CD8-positive, alpha-beta memory T cell (primary cell): ENCODE measurements at places on chromosomes 5 and 9. TPM values are rescaled to one million over a fixed set of nuclear protein-coding genes. Genes with fewer than 3 reads are reported as not detected.

GRCh38 chr9:69324549-69325401, at the start of gene ENTREP1:
Gene ENTREP1, plus strand, starts transcription at chr9:69325215. Its CDS starts 95 bp downstream, at chr9:69325310.
- DNase-seq: no peak

DNA sequence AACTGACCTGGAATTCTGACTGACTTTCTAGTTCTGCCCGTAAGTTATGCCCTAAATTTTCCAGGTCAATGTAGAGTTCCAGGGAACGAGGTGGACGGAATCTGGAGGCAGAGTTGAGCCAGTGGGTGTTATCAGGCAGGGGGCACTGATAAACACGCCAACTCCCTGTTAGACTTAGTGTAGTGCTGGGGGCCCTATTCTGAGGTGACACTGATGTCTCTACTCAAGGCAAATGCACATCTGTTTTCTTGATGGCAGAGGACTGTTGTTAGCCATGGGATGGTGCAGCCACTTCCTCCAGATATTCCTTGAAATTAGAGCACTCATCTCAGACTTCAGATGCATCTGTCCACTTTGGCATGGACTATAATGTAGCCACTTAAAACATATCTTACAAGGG, 83.5 kb downstream of the C9orf152 start:
- DNase-seq: no peak

DNA sequence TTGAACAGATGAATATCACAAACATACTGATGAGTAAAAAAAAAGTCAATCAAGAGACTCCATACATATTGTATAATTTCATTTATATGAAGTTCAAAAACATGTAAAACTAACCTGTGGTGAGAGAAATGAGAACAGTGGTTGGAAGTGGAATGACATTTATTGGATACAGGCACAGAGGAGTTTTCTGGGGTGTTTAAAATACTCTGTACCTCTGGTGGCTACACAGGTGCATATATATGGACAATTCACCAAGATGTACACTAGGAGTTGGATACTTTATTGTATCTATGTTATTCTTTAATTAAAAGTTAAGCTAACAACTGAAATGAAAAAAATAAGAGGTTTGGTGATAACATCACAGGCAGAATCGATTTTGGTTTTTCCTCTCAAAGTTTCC, 14.1 kb downstream of the FOXD1 start:
- DNase-seq: no peak

GRCh38 chr9:114224247-114224610, 68.9 kb downstream of the COL27A1 start:
- no peak for DNase-seq

DNA sequence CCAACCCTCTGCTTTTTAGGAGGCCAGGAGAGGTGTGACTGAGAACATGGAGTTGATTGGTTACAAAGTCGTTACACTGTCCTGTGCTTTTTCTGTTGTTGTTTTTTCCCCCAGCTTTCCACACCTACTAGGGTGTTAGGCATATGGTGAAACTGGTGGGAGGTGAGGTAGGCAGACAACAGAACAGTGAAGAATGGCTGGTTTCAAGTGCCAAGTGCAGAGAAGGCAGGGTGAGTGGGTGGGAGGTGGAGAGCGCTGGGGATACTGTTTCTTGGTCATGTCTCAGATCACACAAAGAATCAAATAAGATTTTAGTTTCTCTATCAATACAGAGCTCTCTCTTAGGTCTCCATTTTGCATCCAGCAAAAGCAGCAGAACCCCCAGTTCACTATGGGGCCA, 2.2 kb upstream of the SPTAN1 start:
- no peak for DNase-seq

The EIF4E1B gene
- total RNA-seq: not detected

The IGFBPL1 gene
- total RNA-seq: not detected

The ANKRD31 gene
- total RNA-seq: 0.64 TPM

The PDCD1LG2 gene
- 0.33 TPM for total RNA-seq

The TESK1 gene
- 46.8 TPM for total RNA-seq

The TXNDC8 gene
- total RNA-seq: not detected

The CYFIP2 gene
- 239 TPM for total RNA-seq
